ENCODE measurements at places on chromosomes 7 and 10.

DNA sequence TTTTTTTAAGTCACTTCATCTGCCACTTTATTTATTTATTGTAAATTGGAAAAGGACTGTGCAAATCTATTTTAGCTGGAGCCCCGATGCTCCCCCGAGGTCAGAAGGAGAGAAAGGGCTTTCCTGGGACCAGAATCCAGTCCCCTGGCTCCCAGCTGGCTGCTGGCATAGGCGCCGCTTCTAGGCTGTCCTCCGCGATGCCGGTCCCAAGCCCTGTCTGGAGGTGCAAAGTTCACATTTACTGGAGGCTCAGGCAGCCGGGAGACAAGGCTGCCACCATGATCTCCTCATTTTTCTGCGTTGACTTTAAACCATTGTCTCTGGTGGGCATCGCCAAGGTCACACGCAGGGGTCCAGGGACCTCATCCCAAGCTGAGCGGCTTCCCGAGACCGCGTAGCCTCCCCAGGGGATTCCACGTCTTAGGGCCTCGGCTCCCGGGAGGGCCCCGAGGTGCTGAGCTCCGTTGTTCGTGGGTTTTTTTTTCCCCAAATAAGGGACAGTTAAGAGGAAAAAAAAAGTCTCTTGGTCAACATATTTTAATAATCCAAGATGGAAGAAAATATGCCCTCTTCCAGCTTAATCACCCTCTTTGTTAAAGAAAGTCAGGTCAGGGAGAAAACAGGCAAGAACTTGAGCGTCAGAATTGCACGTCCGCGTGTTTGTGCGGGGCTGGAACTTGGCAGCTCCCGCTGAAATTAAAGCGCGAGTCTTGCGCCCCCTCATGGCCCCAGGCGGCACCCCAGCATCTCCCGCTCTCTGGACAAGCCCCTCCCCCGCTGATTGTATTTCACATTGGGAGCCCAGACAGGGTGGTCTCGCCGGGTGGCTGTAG lies 11.9 kb downstream of the RGR start:
- DNase-seq: no peak

GRCh38 chr7:157089100-157089610 lies 49.6 kb upstream of the UBE3C start:
- no peak for DNase-seq

DNA sequence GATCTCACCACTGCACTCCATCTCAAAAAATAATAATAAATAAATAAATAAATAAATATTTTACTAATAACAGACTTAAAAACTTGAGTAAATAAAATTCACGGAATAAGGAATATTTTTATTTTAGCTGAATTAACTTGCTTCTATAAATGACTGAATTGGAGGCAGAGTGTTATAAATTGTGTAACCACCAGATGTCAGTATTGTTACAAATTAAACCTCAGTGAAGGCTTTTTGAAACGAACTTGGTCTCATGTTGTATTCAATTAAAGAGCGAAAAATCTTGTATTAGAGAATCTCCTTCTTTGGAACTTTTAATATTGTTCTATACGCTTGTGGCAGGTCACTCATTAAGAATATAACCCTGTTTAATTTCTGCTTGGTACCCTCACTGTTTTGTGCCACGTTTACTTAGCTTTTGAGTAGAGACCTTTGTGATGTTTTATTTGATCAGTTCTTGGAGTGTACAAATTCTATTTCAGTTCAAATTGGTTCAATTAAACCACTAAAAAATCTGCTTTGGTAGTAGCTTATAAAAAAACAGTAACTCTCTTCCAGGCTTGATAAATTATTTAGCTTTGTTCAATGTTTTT lies 45.6 kb upstream of the SCIN start:
- no peak for DNase-seq

- no peak for DNase-seq
Observed at GRCh38 chr10:124671486-124672075, 72.6 kb downstream of the FAM53B start.

GRCh38 chr10:125785791-125786190 lies 10.2 kb upstream of the MMP21 start:
- DNase-seq: no peak

DNA sequence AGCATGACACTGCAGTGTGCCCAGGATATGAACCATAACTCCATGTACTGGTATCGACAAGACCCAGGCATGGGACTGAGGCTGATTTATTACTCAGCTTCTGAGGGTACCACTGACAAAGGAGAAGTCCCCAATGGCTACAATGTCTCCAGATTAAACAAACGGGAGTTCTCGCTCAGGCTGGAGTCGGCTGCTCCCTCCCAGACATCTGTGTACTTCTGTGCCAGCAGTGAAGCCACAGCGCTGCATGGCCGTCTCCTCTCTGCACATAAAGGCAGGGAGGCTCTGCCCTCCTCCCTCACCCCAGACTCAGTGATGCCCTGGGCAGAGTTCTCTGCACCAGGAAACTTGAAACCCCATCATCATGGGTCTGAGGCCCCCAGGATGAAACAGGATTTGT lies 70.7 kb upstream of the PRSS58 start:
- no peak for DNase-seq

DNA sequence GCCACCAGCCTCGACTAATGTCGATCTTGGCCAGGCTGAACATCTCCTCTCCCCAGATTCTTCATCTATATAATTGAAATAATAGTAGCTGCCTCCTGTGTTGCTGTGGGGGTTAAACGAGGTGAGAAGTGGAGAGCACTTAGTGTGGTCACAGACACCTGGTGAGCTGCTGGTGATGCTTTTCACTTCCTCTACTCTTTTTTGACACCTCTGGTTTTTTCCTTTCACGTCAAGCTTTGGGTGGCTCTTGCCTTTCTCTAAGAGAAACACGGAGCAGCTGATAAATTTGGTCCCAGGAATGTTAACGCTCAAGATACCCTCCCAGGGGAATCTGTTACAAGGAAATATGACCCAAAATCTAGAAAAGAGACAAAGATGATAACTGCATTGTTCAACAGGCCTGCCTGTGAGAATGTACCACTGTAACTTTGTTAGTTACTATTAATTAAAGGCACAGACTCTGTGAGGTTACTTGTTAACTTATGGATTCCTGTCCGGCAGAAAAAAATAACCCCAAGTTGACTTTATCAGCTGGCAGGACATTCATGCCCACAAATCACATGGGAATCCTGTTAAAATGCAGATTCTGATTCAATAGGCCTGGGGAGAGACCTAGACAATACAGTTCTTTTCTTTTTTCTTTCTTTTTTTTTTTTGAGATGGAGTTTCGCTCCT lies 9.5 kb upstream of the NPFFR1 start:
- no peak for DNase-seq

- no peak for DNase-seq
Observed at GRCh38 chr7:37282927-37283326, 165.7 kb downstream of the ELMO1 start.

DNA sequence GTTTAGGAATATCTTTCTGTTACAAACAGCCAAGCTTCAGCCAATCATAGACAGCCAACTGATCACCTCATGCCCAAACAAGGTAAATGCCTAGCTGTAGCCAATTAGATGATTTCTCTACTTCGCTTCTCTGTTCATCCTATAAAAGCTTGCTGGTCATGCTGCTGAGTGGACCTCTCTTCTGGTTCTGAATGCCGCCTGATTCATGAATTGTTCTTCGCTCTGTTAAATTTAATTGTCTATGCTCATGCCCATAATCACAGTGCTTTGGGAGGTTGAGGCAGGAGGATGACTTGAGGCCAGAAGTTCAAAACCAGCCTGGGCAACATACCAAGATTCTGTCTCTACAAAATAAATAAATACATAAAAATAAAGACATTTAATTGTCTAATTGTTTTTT lies 698.1 kb upstream of the NRP1 start:
- no peak for DNase-seq

Data from left forelimb (tissue), 1 donor.